ENCODE measurements at places on chromosomes 4 and X.

- no peak for DNase-seq
Observed at GRCh38 chrX:126141014-126141413, 25.1 kb downstream of the DCAF12L2 start.

DNA sequence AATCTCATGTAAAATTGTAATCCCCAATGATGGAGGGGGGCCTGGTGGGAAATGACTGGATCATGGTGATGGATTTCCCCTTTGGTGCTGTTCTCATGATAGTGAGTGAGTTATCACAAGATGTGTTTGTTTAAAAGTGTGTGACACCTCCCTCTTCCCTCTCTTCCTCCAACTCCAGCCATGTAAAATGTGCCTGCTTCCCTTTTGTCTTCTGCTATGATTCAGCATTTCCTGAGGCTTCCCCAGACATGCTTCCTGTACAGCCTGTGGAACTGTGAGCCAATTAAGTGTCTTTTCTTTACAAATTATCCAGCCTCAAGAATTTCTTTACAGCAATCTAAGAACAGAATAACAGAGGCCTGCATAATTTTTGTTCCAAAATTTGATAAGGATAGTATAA is 85.2 kb downstream of the ANAPC10 start:
- no peak for DNase-seq

DNA sequence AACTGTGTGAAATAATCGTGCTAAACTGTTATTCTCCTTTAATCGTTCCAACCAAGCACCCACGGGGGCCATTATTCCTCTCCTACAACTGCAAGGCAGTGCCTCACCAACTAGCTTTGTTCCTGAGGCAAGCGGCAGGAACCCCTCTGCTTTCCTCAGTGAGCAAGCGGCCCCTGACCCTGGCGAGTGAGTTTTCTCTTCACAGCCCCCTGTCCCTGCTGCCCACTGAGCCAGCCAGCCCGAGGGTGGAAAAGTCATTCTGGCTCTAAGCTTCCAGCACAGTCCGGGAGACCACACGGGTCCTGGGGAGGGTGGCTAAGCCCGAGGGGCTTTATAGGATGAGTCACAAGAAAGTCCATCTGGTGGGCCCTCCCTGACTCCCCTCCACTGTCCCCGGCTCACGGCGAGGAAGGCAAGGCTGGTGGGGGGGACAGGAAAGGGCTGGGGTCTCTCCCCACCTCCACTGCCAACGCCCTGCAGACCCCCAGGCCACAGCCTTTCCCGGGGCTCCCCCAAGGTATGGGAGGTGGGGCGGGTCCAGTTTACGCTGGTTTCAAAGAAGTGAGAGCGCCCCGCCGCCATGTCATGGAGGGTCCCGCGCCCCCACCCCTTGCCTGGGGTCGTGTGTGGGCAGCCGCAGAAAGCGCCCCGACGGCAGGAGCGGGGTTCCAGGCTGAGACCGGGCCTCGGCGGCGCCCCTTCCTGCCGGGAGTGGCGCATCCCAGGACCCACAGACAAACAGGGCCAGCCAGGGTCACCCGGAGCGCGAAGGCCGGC is 45.0 kb downstream of the CPLX1 start:
- DNase-seq = no peak

- DNase-seq = no peak
Observed at GRCh38 chrX:134743091-134743490, 84.8 kb upstream of the PLAC1 start.

GRCh38 chr4:159269956-159270355 is 167.1 kb downstream of the RAPGEF2 start:
- no peak for DNase-seq

DNA sequence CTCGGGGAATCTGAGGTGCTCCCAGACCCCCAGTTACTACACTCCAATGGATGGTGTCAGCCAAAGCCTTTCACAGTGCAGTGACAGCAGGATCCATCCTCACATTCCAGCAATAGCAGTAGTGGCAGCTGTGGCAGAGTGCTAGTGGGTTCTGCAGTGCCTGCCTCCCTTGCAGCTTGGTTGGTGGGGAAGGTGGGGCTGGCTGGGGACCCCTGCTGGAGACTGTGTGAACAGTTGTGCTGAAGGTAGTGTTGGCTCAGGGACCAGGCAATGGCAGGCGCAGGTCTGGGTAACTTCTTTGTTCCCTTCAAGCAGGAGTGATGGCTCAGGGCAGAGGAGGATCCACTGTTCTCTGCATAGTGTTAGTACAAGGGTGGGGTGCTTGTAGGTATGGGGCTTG is 343.7 kb upstream of the TRAM1L1 start:
- DNase-seq = no peak

GRCh38 chr4:181017038-181017437 is 1226.2 kb upstream of the TENM3 start:
- no peak for DNase-seq

DNA sequence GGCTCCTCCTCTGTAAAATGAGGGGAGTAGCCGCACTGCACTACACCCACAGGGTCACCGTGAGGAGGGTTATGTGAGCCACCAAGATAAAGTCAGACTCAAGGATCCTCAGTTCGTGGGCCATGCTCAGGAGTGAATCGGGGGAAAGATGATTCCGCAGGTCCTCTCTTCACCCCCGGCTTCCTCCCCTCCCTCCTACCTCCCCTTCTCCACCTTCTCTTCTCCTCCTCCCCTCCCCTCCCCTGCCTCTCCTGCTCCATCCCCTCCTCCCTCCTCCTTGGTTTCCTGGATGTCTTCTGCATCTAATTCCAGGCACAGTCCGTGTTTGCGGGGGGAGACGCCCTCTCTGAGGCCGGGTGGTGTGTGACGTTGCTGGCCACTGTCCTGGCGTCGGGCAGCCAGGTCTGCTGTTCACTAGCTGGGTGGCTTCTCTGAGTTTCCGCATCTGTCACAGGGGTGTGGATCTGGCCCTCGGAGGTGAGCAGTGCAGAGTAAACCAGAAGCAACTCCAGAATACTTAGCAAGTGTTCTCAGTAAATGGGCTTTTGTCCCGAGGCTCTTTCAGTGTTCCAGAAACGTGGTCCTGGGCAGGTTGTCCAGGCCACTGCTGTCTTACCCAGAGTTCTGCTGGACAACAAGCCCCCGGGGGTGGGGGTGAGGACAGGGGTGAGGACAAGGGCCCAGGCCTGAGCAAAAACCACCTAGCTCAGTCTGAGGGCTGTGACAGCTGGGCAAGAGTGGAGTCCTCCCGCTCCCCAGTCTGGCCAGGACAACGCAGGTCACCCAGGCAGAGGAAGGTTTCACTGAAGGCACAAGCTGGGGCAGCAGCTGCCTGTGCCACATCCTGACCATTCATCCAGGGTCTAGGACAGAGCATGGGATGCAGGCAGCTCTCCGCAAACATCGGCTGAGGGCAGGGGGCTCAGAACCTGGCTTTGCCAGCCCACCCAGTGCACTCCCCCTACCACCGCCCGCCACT is 92.4 kb downstream of the PPP2R2C start:
- DNase-seq = no peak

DNA sequence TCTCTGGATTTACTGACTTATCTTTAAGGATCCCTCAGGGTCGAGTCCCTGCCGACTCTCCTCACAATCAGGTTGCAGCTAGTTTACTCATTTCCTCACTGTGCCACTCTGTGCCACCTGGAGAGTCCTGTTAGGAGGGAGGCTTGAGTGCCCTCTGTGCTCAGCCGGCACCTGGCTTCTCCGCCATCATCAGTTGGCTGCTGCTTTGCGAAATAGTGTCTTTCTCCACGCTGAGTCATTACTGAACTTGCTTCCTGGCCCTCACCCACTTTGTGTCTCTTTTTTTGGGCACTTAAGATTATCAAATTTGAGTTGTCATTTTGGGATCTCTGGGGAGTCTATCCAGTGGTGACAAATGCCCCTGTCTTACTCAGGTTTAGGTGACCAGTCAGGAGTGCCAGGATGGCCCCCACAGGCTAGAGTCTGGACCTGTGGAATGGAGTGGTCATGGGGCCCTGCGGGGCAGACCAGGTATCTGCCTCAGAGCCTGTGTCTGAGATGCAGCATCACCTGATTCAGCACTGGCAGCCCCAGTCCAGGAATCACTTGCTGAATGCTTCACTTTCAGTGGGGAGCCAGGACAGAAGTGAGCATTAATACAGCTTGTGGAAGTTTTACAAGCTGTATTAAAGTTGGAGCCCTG is 37.7 kb downstream of the JADE1 start:
- DNase-seq = no peak

DNA sequence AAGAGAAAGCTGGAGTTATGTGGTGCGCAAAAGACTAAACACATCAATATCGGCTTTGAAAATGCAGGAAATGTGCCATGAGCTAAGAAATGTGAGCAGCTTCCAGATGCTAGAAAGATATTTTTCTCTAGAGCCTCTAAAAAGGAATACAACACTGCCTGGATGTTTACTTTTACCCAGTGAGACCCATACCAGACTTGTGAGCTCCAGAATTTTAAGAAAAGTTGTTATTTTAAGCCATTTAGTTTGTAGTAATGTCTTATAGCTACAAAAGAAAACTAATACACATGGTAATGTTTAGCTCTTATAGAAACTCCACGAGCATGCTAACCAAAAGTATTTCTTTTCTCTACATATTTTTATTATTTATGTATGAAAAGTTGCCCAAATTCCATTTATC is 1389.4 kb downstream of the C4orf33 start:
- DNase-seq = no peak

GRCh38 chr4:1910643-1911042 is 39.5 kb downstream of the NSD2 start:
- no peak for DNase-seq

- DNase-seq = no peak
Observed at GRCh38 chr4:151643564-151643963, 117.2 kb downstream of the GATB start.

- DNase-seq = no peak
Observed at GRCh38 chr4:56767567-56767966, 53.9 kb downstream of the SPINK2 start.

GRCh38 chrX:7330556-7330955 is 182.6 kb upstream of the PUDP start:
- no peak for DNase-seq

- DNase-seq = peak; percentile 47
Observed at GRCh38 chr4:118265312-118266144, 87.3 kb downstream of the PRSS12 start.

- peak; percentile 55 for DNase-seq
Observed at GRCh38 chrX:136647677-136648360, at the start of gene CD40LG. TSS of gene CD40LG (plus strand) at chrX:136648158. CDS start at chrX:136648249, 91 bp downstream.

DNA sequence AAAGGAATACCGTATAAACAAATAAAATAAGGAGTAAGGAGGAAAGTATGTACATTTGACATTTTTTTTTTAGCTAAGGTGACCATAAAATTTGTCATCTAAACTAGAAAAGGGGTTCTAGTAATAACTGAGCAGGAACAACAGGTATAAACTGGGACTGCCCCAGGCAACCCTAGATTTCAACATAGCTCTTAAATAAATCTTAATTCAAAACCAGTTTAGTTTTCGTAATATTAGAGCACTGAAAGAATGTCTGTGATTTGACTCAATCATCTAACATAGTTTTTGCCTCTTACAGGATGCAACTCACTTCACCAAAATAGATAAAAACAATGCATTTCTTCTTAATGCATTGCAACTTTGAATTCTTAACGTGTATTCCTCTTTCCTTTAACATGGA is 257.7 kb downstream of the ADAMTS3 start:
- DNase-seq = no peak

GRCh38 chr4:21552455-21552854 is 396.1 kb downstream of the KCNIP4 start:
- no peak for DNase-seq

DNA sequence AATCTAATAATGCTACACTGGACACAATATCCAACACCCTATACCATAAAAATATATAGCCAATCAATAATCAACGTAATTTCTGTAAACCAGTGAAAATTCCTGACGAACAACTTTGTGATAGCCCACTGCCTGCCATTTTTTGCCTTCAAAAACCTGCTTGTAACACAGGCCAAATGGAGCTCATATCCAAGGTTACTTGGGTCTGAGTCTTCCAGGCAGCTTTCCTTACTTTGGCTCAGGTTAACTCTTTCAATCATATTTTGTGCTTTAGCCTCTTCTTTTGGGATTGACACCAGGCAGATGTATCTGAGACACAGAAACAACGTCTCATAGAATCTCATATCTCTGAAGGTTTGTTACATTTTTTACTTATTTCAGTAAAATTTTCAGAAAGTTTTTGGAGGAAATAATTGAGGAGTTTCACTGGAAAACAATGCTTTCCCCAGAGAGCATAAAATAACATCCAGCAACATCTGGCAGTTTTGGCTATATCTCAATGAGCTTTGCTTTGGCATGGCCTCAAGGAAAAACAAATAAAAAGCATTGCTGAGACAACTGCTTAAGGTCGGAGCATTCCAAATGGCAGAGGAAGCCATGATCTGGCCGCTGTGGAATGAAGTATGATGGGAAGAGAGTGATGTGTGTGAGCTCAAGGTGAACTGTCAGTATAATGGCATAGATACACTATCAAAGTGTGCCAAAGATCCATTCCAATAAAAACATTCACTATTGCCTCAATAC is 162.9 kb upstream of the SPIN4 start:
- no peak for DNase-seq

GRCh38 chr4:124537971-124538370 is 174.6 kb downstream of the ANKRD50 start:
- no peak for DNase-seq

DNA sequence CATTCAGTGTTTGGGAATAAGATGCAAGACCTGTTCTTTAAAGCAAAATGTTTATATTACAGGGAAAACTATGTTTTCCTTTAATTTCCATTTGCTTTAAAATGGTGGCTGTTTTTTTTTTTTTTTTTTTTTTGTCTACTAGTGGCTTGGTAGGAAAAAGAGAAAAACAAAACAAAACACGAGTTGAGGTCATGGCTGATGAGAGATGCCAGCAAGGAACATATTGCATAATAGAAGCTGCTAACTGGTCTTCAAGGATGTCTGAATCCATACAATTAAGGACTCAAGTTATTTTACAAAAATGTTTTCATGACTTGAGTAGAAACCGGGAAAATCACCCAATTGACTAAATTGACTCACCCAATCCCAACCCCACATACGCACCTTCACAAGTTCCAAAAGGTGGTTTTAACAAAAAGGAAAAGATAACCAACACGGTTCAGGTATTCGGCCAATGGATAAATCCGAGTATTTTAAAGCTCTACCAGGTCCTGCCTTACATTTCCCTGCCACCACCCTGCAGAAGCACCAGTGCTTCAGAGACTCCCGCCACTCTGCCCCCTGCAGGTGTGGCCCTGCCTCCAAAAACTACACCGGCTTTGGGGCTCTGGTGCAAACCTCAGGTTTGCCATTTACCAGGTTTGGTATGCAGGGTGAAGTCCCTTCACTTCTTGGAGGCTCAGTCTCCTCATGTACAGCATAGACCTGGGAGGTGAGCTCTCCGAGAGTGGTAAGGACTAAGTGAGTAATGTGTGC is 27.1 kb downstream of the PIR start:
- DNase-seq = peak; percentile 24

DNA sequence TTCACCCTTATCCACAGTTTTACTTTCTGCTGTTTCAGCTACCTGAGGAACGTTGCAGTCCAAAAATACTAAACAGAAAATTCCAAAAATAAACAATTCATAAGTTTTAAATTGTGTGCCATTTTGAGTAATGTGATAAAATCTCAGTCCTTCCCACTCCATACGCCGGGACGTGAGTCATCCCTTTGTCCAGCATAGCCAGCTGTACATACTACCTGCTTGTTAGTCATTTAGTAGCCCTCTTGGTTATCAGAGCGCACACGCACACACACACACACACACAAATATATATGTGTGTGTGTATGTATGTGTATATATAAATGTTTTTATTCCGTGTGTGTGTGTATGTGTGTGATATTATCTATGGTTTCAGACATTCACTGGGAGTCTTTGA is 4.8 kb upstream of the CCSER1 start:
- DNase-seq = no peak

Measured in activated CD4-positive, alpha-beta T cell treated with anti-CD3 and anti-CD28 coated beads for 48 hours (primary cell).